ENCODE measurements at places on chromosomes 5 and 9.

- no peak for DNase-seq
Observed at GRCh38 chr5:172285226-172286143, 1.9 kb upstream of the UBTD2 start.

- no peak for DNase-seq
Observed at GRCh38 chr5:68661237-68661636, 432.6 kb upstream of the SLC30A5 start.

DNA sequence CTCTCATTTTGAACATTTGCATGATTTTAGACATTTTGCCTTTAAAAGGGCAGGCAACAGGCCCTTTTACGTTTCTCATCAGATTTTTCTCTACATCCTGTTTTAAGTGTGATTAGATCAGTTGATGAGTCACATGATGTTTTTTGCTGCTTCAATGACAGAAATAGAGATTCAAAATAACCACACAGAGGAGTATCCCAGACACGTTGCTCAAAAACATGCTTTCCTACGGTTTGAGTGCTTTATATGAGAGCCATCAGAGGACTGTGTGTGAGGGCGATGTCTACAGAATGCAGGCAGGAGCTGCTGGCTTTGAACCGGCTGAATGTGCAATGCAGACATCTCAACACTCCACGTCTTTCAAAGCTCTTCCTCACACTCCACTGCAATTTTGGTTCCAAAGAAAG lies 42.1 kb downstream of the OTULIN start:
- DNase-seq: no peak

- no peak for DNase-seq
Observed at GRCh38 chr5:160520609-160521391, 99.1 kb downstream of the PTTG1 start.

- DNase-seq: no peak
Observed at GRCh38 chr5:27497491-27497890, 459.1 kb upstream of the CDH9 start.

GRCh38 chr9:34675048-34675714 lies 12.7 kb upstream of the CCL27 start:
- no peak for DNase-seq

GRCh38 chr5:129951039-129951438 lies 46.8 kb downstream of the CHSY3 start:
- no peak for DNase-seq

DNA sequence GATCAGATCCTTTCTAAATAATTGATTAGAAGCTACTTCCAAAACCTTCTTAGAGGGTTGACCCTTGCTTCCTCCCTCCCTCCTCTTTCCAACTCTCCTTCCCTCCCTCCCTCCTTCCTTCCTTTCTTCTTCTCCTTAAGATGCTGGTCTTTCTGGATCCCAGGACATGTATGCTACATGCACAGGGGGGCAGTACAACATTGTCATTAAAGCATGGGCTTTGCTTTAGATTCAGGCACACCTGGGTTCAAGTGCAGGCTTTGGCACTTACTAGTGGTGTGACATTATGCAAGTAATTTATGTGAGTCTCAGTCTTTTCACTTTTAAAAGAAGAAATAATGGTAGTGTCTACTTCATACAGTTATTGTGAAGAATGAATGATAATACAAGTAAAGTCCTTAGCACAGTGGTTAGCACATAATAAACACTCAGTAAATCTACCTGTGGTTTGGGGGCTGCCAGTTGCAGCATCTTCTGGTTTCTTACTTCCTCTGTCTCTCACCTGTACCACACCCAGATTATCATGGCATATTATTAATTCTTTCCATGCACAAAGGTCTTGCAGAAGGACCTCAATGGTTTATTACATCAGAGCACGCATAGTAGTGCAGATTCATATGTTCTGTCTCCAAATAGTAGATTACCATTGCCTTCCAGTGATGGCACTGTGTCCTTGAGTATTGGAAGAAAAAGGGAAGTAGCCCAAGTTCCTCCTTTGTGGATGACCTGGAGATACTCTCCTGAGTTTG lies 154.1 kb downstream of the ARHGAP26 start:
- no peak for DNase-seq

GRCh38 chr9:88706193-88707113 lies 171.5 kb downstream of the NXNL2 start:
- no peak for DNase-seq

GRCh38 chr9:89789922-89790510 lies 185.2 kb downstream of the GADD45G start:
- no peak for DNase-seq

- DNase-seq: no peak
Observed at GRCh38 chr5:73118391-73118973, 1.9 kb upstream of the TMEM171 start.

DNA sequence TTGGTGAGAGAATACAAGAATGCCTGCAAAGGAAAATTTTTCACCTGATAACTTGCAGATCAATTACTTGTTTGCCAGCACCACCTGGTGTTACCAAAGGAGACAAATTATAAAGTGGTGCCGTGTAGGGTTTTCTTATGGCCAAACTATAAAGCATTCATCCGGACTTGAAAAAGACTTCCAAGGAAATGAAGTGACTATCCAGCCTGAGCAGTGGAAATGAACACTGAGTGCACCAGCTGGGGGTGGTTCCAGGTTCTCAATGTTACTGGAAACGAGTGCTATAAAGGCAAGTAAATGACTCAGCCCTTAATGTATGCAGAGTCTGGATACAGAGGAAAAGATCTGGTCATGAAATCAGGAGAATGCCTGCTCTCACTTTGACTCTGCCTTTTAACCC lies 113.1 kb downstream of the DNAH5 start:
- DNase-seq: no peak

DNA sequence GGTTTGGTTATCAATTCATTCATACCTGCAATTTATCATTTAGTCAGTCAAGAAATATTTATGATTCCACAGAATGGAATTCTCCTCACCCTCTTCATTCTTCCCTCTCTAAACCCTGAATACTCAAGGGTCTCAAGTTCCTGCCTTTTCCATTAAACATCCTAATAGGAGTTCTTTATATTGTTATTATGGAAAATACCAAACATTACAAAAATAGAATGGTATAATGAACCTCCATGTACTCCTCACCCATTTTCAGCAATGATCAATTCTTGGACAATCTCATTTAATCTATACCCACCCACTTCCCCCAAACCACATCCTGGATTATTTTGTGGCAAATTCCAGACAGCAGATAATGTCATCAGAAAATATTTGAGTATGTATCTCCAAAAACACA lies 74.5 kb downstream of the ADAMTS12 start:
- no peak for DNase-seq

DNA sequence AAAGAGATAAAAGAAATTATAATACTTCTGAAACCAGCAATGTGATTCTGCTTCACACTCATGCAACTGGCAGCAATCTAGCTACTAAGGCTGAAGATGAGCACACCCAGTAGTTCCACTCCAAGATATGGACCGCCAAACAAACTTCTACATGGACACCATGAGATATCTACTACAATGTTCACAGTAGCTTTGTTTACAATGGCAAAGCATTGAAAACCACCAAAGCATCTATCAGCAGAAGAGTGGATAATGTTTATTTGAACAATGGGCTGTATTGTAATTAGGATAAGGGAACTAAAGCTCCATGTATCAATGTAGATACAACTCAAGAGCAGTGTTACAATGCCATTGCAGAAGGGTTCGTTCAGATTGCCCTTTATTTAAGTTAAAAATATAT lies 91.2 kb upstream of the ERBIN start:
- DNase-seq: no peak

DNA sequence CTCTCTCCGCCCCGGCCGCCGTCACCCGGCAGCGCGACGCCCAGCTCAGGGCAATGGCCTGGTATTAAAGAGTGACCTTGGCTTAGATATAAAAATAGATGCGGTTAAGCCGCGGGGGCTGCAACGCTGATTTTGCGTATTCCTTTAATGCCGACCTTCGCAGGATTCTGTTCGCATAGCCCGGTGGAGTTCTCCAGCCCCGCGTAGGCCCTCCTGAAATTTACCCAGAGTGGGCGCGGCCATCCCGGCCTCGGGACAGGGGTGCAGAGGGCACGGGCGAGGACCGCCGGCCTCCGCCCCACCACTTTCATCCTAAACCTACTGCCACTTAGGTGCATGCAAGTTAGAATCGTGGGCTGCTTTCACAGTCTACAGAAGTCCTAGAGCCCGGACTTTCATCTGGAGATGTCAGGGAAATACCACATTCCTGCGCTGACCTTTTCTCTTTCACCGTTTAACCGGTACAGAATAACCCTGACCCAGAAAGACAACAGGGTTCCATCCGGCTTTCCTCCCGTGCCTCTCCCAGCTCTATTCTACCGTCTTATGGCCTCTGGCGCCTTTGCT lies 492 bp upstream of the FAM169A start:
- DNase-seq: no peak

DNA sequence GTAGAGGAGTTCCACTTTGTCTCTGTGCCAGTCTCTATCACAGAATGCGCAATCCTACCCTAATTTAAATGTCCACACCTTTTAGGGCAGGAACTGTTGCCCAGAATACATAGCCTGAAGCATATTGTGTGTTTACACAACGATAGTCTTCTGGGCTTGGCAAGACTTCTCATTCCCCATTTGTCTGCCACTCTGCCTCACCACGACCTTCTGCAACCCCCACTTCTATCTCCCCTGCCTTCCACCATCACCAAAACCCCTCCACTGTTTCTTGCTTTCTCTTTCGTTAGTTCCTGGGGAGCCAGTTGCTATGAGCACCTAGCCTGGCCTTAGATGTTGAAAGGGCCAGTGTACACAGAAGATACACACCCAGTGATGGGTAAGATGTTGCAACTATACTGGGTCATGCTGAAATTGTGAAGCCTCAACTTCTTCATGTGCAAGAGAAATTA lies 883 bp upstream of the RNF145 start:
- DNase-seq: no peak

- DNase-seq: no peak
Observed at GRCh38 chr5:68460147-68460798, 244.7 kb downstream of the PIK3R1 start.

DNA sequence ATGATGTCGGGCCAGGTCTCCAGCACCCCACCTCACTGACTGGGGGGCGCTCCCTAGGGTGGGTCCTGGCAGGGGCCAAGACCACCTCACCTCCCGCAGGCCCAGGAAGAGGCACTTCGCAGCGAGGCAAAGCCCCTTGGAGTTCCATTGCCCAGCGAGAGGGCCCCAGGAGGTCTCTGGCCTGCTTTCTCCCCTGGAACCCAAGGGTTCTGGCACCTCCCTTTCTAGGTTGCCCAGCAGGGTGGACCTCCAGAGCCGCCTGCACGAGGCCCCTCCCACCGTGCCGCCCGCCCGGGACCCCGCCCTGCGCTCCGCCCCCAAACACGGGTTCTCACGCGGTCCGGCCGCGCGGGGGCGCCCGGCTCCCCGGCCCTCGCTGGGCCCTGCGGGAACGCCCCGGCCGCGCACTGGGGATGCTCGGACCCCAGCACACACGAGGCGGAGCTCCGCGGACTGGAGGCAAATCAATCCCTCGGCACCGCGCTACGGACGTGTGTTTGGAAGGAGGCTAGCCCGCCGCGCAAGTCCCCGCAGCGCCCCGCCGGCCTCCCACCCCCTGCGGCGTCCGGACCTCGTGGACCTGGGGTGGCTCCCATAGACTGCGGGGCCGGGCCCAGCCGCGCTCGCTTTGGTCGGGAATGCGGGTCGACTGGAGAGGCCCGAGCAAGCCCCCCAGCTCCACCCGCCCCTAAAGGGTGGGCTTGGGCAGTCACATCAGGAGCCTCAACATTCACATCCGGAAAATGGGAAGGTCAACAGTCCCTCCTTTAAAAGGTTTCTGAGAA lies 99.5 kb upstream of the LMX1B start:
- DNase-seq: no peak

- DNase-seq: no peak
Observed at GRCh38 chr5:161530700-161531099, 15.8 kb downstream of the GABRB2 start.

DNA sequence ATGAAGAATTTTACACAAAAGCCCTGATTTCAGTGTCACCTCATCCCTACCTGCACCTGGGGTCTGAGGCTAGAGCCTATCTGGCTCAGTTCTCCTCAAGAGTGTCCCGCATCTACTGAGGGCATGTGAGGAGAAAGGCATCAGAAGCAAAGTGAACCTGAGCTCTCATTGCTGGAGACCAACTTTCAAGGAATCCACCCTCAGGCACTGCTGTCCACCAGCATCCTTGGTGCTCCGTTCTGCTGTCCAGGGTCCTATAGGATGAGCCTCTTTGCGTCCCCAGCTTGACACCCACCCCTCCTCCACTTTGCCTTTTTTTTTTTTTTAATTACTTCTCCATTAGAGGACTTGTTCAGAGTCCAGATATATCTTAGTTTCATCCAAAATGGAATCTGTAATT lies 49.5 kb downstream of the CAMSAP1 start:
- DNase-seq: no peak

- DNase-seq: no peak
Observed at GRCh38 chr5:119537704-119538103, 85.4 kb downstream of the HSD17B4 start.

- no peak for DNase-seq
Observed at GRCh38 chr9:34550016-34550680, 27.4 kb upstream of the ENHO start.

GRCh38 chr5:155522540-155522939 lies 509.0 kb downstream of the KIF4B start:
- DNase-seq: no peak

DNA sequence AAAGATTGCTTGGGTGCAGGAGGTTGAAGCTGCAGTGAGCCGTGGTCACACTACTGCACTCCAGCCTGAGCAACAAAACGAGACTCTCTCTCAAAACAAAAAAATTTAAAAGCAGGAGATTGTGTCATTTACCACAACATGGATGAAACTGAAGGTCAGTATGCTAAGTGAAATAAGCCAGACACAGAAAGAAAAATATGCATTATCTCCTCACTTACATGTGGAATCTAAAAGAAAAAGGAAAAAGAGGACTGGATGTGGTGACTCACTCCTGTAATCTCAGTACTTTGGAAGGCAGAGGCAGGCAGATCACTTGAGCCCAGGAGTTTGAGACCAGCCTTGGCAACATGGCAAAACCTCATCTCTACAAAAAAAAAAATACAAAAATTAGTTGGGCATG lies 146.8 kb upstream of the DAPK1 start:
- no peak for DNase-seq

- no peak for DNase-seq
Observed at GRCh38 chr9:134570711-134571325, 70.8 kb upstream of the COL5A1 start.

DNA sequence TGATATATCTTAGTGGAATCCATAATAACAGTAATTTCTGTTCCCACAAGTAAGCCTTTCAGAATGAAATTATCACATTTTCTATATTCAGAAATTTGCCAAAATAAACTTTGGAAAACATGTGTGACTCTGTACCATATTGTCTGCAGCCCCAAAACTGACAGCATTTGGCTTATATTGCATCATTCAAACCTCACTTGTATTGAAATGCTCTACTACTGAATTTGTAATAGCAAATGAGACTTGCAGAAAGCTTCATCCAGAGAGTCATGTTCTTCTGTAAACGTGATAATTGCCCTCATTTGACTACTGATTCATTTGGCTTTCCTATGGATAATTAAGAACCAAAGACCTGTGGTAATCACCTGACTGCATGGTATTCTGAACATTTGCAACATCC lies 1249.5 kb upstream of the CDH18 start:
- no peak for DNase-seq

DNA sequence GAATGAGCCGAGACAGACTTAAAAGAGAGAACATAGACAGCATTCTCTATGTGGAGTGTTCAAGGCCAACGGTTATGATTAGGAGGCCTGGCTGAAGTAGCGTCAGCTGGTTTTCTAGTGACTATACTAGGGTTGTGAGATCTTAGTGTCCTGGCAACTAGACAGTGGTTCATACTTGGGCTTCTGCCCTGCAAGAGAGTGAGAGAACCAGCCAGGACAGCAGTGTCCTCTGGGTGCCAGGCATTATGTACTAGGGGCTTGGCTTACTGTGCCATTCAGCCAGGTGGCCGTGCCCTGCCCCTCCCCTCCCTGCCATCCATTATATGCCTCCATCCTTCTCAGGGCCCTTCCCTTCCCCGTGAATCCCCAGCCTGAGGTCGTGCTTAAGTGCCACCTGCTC lies 56.8 kb downstream of the TRIO start:
- DNase-seq: no peak

All from forelimb muscle (tissue), 1 donor.